ENCODE measurements at places on chromosomes 1 and 21. TPM values are rescaled to one million over a fixed set of nuclear protein-coding genes. Genes with fewer than 3 reads are reported as not detected.

Gene CORT
- total RNA-seq = 0.23 TPM

- no peaks in the 10 kb centered on the region for H3K36me3 ChIP-seq
- H3K27ac ChIP-seq = no peak overlapping the region
- no peak overlapping the region for H3K4me3 ChIP-seq
- H3K27me3 ChIP-seq = no peaks in the 10 kb centered on the region
- no peaks in the 10 kb centered on the region for H3K4me1 ChIP-seq
These were observed 89.8 kb downstream of the TMEM200B start for GRCh38 chr1:29033829-29034466.

Gene BEST4
- 0.26 TPM for total RNA-seq

DNA sequence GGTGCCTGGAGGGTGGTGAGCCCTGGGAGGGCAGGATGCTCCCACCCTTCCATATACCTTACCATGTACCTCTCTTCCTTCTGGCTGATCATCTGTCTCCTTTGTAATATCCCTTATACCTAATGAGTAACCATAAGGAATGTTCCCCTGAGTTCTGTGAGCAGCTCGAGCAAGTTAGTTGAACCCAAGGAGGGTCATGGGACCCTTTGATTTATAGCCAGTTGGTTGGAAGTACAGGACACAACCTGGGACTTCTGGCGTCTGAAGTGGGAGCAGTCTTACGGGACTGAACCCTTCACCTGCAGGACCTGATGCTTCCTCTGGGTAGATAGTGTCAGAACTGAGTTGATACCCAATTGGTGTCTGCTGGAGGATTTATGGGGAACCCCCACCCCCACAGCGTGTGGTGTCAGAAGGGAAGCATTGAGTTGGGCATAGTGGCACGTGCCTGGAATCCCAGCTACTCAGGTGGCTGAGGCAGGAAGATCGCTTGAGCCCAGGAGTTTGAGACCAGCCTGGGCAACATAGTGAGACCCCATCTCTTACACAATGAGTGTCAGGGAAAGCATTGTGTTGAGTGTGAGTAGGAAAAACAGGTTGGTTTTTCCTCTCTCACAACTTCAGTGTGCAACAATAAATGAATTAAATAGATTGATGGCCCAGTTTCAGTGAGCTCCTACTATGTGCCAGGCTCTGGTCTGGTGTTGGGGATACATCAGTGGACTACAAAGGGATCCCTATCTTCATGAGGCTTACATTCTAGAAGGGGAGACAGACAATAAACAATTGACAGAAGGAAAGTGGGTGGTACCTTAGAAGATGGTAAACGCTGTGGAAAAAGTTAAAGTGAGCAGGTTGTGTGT is 16.0 kb downstream of the DNAJC16 start:
- H3K27me3 ChIP-seq = no peaks in the 10 kb centered on the region
- peaks cover 36% of the 10 kb centered on the region for H3K36me3 ChIP-seq
- DNase-seq = no peak
- no peak overlapping the region for H3K27ac ChIP-seq

Gene LINGO4
- total RNA-seq = not detected

GRCh38 chr1:20600156-20600555 is 11.3 kb downstream of the CDA start:
- H3K27ac ChIP-seq = no peak overlapping the region
- no peak for DNase-seq
- peaks cover 37% of the 10 kb centered on the region for H3K4me1 ChIP-seq
- H3K36me3 ChIP-seq = no peaks in the 10 kb centered on the region
